ENCODE measurements at places on chromosomes 11 and 22.

DNA sequence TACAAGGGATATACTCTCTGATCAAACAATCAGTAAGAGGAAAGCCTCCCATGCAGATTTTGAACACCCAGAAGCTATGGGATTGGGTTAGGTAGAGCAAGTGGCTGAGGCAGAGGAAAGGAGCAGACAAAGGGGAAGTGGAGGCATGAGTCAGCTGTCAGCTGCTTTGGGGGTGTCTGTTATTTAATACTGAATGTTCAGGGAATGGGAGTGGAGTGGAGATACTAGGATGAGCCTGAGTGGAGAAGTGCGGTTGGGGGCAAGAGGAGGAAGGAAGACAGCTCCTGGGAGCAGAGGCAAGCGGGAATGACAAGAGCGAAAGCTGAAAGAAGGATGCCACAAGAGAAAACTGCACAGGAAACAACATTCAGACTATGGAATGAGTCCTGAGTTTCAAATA, 22.7 kb upstream of the TMPRSS5 start:
- no peak for DNase-seq

GRCh38 chr11:2685566-2686359, 14.0 kb downstream of the KCNQ1OT1 start:
- no peak for DNase-seq

DNA sequence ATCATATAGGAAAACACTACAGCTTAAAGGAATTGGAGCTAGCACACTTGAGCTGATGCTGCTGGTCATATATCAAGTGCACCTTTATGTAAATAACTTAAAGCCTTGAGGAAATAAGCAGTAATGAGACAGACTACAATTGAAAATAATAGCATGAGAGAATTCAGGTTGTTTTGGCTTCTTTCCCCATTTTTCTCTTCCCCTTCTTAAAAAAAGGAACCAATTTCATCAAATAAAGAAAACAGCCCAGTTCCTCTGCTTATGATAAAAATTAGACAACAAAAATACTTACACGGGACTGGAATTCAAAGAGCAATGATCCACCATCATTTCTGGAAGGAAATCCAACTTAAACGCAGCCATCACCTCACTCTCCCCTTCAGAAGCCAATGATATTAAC, 50.2 kb upstream of the RAPSN start:
- DNase-seq: no peak

- DNase-seq: no peak
Observed at GRCh38 chr22:46746192-46746591, 8.1 kb upstream of the CERK start.

DNA sequence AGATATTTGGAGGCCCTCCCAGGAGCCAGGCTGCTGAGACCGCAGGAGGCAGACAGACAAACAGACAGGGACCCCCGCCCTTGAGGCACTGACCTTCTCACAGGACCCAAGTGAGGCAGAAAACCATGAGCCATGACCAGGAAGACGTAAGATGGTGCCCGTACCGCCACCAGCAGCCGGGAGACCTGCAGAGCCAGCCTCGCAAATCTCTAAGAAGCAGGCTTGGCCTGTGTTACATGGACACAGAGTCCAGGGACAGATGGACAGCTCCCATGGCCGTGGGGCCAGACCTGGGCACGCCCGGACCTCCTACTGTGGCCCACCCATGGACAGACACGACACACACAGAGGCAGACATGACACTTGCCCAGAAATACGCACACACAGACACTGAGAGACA, 30.7 kb upstream of the TOLLIP start:
- no peak for DNase-seq

- DNase-seq: no peak
Observed at GRCh38 chr22:20904008-20904979, 12.9 kb upstream of the CRKL start.

- DNase-seq: no peak
Observed at GRCh38 chr11:64409278-64409677, 50.3 kb downstream of the RPS6KA4 start.

DNA sequence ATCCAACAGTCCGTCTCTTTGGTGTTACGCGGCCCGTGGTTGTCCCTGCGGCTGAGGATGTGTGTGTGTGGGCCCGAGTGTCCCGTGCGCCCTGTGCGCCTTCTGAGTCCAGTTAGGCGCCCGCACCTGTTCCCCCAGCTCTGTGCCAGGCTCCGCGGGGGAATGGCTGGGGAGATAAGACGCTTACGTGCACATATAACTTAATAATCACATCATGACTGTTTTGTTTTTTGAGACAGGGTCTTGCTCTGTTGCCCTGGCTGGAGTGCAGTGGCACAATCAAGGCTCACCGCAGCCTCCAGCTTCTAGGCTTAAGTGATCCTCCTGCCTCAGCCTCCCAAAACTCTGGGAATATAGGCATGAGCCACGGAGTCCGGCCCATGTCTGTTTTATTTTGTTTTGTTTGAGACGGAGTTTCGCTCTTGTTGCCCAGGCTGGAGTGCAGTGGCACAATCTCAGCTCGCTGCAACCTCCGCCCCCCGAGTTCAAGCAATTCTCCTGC, 817 bp downstream of the ARL2 start:
- no peak for DNase-seq
